Osteoblast (primary cell): ENCODE measurements at places on chromosomes 1 and 21. TPM values are rescaled to one million over a fixed set of nuclear protein-coding genes. Genes with fewer than 3 reads are reported as not detected.

Gene NEK2
- 1.4 and 2.4 TPM in 2 replicates for total RNA-seq

Gene SPRR4
- total RNA-seq: not detected in 2 replicates

Gene INAVA
- under 0.01 and 0.36 TPM in 2 replicates for total RNA-seq

Gene PPIAL4G
- total RNA-seq: not detected in 2 replicates

Gene KCNJ9
- not detected in 2 replicates for total RNA-seq

Gene CD1C
- total RNA-seq: not detected in 2 replicates

Gene C1QC
- 2.2 TPM in 1 of 2 replicates, not detected in the other for total RNA-seq

Gene LCE1E
- not detected in 2 replicates for total RNA-seq

Gene PRAMEF9
- not detected in 2 replicates for total RNA-seq

Gene OR2L13
- under 0.01 TPM in 1 of 2 replicates, not detected in the other for total RNA-seq

Gene PPFIA4
- 8.0 and 10.9 TPM in 2 replicates for total RNA-seq

Gene GJB3
- total RNA-seq: not detected in 2 replicates

Gene C1orf105
- not detected in 2 replicates for total RNA-seq

Gene PCBP3
- total RNA-seq: 1.1 and 1.2 TPM in 2 replicates

Gene NEGR1
- 18.1 and 22.7 TPM in 2 replicates for total RNA-seq

Gene PDE4B
- total RNA-seq: 19.2 and 21.4 TPM in 2 replicates

Gene PDC
- total RNA-seq: not detected in 2 replicates

Gene TMEM240
- total RNA-seq: 1.8 and 2.7 TPM in 2 replicates
